Immature natural killer cell (primary cell): ENCODE measurements at places on chromosomes 3 and 15.

DNA sequence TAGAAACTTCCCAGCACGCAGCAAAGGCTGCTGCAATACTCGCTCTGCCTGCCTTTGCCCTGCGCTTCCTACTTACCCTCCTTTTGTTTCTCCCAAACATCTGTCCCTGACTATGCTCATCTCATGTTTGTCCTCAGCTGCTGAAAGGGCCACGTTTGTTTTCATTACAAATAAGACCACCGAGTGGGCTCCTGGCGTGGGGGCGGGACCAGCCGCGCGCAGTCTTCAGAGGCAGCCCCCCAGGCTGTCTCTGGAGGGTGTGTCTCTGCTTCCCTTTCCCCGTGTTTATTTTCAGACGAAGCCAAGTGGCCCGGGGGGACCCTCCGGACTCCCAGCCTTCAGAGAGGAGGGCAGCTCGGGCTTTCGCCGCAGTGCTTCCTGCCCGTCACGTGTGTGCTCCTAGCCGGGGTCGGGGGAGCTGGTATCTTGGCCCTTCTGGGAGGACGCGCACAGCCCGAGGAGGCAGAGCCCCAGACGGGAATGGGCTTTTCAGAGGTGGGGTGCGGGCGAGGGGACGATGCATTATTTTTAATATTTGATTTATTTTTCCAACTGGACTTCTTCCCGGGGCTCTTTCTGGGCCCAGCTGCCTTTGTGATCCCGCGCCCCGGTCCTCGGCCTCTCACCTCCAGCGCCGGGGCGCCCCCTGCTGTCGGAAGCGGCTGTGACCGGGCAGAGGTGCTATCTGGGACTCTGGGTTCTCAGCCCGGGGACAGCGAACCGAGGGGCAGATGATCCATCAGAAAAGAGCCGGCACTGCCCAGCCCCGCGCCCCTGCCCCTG lies 70.0 kb upstream of the CGNL1 start:
- peak; percentile 72 for DNase-seq

- peak; percentile 42 for DNase-seq
Observed at GRCh38 chr15:58227706-58228543, 89.7 kb downstream of the AQP9 start.

GRCh38 chr15:59321000-59321689 lies 51.5 kb downstream of the MYO1E start:
- no peak for DNase-seq

GRCh38 chr3:33256249-33256648 lies 21.0 kb upstream of the FBXL2 start:
- no peak for DNase-seq

GRCh38 chr15:51341366-51342226 lies at the start of gene GLDN:
TSS of gene GLDN (plus strand) at chr15:51341655. CDS start at chr15:51341685, 30 bp downstream.
- DNase-seq = no peak

- no peak for DNase-seq
Observed at GRCh38 chr3:16790432-16791400, 94.0 kb upstream of the PLCL2 start.

- DNase-seq = no peak
Observed at GRCh38 chr3:64501298-64501906, 186.4 kb downstream of the ADAMTS9 start.

DNA sequence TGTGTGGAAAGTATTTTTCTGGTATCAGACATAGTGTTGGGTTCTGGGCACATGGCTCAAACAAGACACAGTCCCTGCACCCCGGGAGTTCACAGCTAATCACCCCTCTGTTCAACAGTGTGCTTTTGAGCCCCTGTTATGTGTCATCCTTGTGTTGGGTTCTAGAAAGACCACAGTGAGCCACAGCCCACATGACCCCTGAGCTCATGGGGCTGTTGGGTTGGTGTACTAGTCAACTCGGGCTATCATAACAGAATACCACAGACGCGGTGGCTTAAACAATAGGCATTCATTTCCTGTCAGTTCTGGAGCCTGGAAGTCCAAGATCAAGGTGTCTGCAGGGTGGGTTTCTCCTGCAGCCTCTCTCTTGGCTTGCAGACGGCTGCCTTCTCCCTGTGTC lies 100.0 kb downstream of the DNAJB8 start:
- no peak for DNase-seq

- no peak for DNase-seq
Observed at GRCh38 chr3:112143251-112143650, 10.2 kb upstream of the GCSAM start.
